ENCODE measurements at places on chromosomes 16 and 17.

GRCh38 chr16:13118091-13118490 is 216.7 kb downstream of the SHISA9 start:
- DNase-seq: no peak

DNA sequence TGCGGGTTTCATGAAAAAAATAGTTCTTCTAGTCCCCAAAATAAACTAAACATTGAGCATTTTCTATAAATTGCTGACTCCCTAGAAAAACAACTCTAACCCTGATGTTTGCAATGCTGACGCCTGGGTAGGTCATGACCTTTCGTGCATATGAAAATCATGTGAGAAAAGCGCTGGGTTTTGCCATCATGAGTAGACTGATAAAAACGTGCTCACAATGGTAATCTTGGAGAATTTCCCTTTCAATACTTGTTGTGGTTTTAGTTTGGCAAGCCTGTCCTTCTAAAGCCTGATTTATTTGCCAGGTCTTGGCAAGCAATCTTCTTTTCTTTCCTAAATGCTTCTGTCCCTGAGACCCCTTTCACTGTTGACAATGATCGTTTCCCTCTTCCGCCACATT is 4.0 kb upstream of the CLEC10A start:
- no peak for DNase-seq

DNA sequence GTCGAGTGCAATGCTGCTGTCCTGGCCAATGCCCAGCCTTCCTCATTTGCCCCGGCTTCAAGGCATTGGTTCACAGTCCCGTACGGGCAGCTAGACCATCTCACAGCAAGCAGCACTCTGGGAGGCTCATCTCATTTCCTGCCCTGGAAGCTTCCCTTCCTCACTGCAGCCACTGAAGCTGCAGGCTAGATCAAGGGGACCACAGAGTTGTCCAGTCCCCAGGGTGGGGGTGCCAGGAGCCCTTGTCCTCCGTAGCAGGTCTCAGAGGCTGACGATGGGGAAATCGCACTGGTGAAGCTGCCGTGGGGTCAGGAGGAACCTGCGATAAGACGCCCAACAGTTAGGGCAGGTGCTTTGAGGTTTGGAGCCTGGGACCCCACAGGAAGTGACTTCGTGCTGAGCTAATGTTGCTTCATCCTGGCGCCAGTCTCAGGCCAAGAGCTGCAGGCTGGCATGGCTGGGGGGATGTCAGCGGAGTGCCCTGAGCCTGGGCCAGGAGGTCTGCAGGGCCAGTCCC is at the start of gene SPNS3:
SPNS3 (plus strand) TSS at position 426 of the 517 bp plus-strand sequence; CDS start at position 454, 28 bp downstream.
- DNase-seq: no peak

DNA sequence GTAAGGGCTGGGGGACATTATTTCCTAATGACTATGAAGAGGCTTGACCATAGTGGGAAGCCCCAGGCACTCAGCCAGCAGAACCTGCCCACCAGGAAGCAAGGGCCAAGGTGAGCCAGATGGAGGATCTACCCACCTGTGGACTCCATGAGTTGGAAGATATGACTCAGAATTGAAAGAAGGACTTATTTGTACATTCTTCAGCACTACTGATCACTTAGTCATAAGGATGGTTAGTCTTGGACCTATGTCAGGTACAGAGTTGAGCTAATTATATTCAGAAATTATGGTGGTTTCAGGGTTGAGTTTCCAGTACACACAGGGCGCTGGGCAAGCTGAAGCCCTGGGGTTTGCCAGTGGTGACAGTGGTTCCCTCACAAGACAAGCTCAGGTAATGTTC is 24.0 kb upstream of the GRIN2A start:
- DNase-seq: no peak

GRCh38 chr17:48792033-48792798 is 24.8 kb downstream of the TTLL6 start:
- DNase-seq: no peak

DNA sequence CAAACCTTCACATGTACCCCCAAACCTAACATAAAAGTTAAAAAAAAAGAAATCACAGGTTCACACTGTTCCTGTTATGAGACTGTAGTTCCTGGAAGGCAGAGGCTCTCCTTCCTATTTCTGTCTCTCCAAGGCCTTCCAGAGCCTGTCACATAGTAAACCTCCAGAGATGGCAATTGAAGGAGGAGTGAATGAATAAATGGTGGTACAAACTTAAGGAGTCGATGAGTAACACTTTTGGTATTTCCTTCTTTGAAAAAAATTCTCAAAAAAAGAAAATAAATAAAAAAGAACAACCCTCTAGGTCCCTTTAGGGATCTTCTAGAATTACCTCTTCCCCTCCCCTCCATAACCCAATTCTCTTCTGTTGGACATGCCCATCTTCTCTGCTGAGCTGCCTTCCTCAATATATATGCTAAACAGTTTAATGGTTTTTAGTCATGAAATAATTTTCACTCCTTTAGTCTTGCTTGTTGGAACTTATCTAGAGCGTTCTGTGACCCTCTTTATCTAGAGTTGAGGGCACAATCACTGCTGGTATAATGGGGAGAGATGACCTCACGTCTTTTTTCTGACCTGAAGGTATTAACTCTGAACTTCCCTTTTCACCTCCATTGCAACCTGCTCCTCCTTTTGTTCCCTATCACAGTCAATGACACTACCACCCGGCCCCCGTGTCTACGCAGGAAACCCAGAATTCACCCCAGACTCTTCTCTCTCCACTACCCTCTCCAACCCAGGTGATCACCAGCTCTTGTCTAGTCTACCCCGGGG is 1.7 kb upstream of the TAF15 start:
- DNase-seq: no peak

DNA sequence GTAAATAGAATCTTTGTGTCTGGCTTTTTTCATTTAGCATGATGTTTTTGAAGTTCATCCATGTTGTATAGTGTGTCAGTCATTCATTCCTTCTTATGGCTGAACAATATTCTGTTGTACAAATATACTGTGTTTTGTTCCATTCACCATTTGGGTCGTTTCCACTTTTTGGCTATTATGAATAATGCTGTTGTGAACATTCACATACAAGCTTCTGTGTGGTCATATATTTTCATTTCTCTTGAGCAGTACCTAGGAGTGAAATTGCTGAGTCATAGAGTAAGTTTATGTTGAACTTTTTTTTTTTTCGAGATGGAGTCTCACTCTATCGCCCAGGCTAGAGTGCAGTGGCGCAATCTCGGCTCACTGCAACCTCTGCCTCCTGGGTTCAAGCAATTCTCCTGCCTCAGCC is 32.3 kb upstream of the TAOK1 start:
- DNase-seq: no peak

DNA sequence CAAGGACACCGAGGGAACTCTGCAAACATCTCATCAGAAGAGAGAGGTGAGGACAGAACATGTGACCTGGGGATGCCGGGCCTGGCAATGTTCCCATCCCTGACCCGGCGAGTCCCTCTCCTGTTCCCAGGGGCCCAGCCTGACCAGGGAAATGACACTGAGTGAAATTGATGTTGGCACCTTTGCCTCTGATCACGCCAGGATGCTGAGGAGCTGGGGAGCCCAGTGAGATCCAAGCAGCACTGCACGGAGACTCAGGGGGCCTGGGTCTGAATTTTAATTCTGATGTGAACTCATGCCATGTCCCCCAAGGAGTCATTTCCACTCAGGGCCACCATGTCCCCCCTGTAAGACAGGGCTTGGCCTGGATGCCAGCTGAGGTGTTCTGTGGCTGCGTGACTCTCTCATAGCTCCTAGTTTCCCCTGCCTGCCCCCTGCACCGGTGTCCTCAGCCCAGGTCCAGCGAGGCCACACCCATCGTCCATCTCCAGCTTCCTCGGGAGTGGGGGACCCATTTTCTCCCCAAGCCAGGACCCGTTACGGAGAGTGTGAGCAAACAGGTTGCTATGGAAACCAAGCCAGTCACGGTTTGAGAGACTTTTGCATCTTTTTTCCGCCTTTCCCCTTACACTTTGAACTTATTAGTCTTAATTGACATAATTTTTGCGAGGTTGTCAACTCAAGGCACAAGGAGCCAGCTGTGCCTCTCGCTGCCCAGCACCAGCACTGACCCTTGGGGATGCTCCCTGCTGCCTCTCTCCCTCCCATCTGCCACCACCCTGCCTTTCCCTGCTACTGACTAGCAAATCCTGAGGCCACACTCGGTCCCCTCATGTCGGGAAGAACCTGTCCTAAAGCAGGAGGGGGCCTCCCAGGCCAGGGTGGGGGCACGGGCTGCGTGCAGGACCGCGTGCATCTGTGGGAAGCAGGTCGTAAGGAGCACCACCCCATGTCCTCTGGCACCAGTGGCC is 150.0 kb downstream of the SDK2 start:
- no peak for DNase-seq

DNA sequence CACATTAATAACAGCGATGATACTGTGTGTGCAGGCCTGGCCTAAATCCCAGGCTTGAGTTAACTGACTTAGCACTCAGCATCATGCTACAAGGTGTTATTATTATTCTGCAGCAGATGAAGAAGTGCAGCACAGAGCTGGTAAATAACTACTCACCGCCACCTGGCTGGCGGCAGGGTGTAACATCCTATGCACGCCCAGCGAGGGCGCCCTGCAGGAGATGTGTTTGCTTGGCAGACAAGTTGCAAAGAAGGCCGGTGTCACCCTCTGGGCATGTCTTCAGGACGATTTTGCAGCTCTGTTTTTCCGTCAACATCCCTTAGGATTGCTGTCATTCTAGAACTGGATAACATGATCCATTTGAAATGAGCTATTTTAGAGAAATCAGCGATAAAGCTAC is 30.1 kb downstream of the DNAH9 start:
- no peak for DNase-seq

DNA sequence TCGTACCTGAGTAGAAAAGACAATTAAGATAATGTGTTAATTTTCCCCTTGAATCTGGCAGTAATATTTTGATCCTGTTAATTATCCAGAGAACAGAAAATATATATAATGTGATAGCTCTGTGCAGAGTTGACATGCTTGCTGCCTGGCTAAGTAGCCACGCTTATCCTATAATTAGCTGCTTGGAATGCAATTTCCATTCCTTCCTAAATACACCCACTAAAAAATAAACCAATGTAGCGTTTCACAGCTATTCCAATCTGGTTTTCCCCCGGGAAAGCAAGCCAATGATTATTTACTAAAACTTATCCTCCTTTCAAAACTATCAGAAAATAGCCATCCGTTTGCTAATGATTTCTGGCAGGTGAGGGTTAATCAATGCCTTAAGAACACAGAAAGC is 134.5 kb upstream of the IRX5 start:
- no peak for DNase-seq

- no peak for DNase-seq
Measured at GRCh38 chr16:10013364-10013763, 168.9 kb downstream of the GRIN2A start.

DNA sequence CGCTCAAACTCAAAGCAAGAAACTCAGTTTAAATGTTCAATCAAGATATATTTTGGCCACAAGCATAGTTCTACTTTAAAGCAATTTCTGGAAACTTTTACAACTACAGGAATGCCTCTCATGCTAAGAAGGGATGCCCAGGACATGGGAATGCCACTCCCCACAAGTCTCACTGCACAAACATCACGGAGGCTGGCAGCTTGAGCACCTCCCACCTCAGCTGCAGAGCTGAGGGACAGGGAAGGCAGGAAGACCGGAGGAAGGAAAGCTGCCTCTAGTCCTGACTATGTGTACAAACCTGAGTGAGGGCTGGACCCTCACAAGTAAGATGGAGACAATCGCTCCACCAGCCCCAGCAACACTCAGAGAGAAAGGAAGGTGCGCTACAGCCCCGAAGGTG is 5.3 kb downstream of the AXIN1 start:
- no peak for DNase-seq

DNA sequence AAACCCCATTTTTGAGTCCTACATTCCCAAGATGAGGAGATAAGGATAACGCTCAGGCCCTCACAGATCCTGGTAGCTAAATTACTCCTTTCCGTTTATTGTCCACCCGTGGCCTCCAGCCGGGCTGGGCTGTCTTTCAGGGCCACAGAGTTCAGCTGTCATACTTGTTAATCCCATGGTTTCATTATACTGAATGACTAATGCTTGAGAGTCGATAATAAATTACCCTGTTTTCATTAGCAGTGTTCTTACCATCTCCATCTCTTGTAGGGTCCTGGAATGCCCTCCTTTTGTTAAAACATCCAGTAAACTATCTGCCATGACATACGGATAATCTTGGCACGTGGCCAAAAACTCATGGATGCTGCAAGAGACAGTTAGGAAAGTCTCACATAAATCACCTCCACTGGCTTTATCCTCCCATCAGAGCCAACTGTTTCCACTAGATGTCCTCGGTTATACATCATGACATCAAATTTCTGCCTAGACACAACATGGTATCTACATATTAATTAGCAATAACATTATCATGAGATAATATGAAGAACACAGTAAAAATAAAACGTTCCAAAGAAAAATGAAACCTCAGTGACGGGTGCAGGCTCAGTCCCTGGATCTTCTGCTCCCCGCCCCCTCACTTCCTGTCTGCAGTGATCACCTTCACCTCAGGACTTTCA is 45.3 kb downstream of the BRD7 start:
- DNase-seq: no peak

DNA sequence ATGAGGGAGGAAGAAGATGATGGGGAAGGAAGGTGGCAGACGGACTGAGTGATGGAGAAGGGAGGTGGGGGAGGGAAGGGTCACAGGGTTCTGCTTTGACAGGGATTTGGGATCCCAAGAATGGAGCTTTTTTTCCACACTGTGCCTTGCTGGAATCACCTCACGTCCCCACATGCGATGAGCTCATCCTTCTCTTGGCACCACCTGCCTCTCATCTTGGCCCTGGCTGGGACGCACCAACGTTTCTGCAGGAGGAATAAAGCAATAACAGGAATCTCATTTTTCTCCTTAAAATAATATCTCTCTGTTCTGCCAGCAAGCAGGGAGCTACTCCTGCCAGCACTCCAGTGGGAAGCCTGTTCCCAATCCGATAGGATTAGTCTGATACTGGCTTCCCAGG is 47.8 kb downstream of the MEOX1 start:
- DNase-seq: no peak

DNA sequence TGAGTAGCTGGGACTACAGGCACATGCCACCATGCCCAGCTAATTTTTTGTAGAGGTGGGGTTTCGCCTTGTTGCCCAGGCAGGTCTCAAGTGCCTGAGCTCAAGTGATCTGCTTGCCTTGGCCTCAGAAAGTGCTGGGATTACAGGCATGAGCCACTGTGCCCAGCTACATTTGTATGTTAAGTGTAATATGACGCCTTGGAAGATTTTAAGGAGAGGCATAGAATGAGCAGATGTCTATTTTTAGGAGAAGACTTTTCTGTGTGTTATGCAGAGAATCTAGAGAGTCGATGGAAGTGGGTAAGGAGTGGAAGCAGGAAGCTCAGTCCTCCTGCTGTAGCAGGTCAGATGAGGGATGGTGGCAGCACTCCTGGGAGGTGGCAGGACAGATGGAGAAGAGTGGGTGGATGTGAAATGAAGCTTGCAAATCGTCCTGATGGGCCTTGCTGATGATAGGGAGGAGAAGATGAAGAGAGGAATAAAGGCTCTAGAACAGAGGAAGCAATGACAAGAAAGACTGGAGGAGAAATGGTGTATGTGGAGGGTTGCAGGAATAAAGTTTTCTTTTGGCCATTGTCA is 125.3 kb downstream of the SHISA6 start:
- DNase-seq: no peak

- DNase-seq: no peak
Measured at GRCh38 chr17:80795754-80796153, 195.9 kb upstream of the CHMP6 start.

- peak; percentile 28 for DNase-seq
Measured at GRCh38 chr16:55470533-55471371, 8.2 kb upstream of the MMP2 start.

- DNase-seq: no peak
Measured at GRCh38 chr16:55151561-55152305, 172.3 kb upstream of the IRX6 start.

- DNase-seq: no peak
Measured at GRCh38 chr17:73910206-73910605, 266.0 kb upstream of the SDK2 start.

All from SK-N-MC (cell line).